CD4-positive, alpha-beta T cell treated with Interleukin-15 for 1 hour (primary cell): ENCODE measurements at places on chromosomes 3 and 15.

- no peak for DNase-seq
These were observed 32.0 kb upstream of the FURIN start for GRCh38 chr15:90836296-90836871.

DNA sequence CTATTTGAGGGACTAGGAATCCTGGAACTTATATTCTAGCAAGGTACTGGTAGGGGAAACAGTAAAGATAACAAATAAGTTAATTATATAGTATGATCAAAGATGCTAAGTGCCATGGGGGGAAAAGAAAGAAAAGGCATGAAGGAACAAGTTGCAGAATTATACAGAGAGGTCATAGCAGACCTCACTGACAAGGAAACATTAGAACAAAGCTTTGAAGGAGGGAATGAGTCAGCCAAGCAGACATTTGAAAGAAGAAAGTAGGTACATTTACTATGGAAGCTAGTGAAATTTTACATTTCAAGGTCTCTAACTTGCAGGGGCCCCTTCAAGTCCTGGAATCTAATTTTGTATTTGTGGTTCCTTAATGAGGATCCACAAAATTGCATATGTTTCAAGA lies 57.2 kb upstream of the TIPARP start:
- no peak for DNase-seq

- no peak for DNase-seq
These were observed 4.1 kb downstream of the LINS1 start for GRCh38 chr15:100597862-100598261.

DNA sequence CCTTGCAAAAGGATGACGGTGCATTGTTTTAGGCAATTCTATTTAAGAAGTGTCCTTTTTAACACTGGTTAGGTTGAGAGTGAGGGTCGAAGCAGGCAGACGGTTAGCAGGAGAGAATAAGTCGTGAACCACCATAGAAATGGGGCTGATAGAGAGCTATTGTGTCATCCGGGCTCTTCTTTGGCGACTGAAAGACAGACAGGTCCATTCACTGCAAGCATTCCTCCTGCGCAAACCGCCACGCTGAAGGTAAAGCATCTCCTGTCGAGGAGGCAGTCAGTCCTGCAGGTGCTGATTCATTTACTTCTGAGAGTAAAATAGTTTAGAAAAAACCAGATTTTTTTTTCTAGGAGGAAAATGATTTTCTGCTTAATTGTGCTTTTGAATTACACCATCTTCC lies 1002.8 kb upstream of the NR2F2 start:
- no peak for DNase-seq

- no peak for DNase-seq
These were observed 42.7 kb downstream of the TLNRD1 start for GRCh38 chr15:81043281-81043934.

GRCh38 chr15:71443538-71443937 lies 328.3 kb downstream of the THSD4 start:
- no peak for DNase-seq

DNA sequence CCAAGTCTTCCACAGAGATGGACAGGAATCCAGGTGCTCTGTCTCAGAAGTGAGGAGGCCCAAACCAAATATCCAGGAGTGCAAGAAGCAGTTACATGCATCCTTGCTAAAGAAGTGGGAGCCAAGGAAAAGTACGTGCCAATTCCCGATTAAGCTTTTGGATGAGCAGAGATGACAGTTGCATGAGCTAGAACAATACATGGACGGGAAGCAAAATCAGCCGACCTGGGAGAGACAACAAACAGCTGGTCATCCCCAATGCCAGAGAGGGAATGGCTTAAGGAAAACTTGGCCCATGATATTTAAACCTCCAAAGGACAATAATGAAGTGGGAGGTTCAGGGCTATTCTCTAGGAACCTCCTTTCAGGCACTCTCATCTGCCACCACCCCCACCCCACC lies 86.0 kb upstream of the ABHD17C start:
- no peak for DNase-seq

- DNase-seq, result no peak
These were observed 14.2 kb upstream of the ULK3 start for GRCh38 chr15:74857082-74857655.

GRCh38 chr15:77035584-77035983 lies 35.3 kb downstream of the TSPAN3 start:
- DNase-seq, result no peak

GRCh38 chr3:126491221-126492013 lies 15.7 kb upstream of the ZXDC start:
- no peak for DNase-seq

GRCh38 chr3:38163841-38164642 lies 1.3 kb upstream of the OXSR1 start:
- DNase-seq, result no peak

GRCh38 chr3:123399653-123400052 lies 49.2 kb downstream of the ADCY5 start:
- no peak for DNase-seq

DNA sequence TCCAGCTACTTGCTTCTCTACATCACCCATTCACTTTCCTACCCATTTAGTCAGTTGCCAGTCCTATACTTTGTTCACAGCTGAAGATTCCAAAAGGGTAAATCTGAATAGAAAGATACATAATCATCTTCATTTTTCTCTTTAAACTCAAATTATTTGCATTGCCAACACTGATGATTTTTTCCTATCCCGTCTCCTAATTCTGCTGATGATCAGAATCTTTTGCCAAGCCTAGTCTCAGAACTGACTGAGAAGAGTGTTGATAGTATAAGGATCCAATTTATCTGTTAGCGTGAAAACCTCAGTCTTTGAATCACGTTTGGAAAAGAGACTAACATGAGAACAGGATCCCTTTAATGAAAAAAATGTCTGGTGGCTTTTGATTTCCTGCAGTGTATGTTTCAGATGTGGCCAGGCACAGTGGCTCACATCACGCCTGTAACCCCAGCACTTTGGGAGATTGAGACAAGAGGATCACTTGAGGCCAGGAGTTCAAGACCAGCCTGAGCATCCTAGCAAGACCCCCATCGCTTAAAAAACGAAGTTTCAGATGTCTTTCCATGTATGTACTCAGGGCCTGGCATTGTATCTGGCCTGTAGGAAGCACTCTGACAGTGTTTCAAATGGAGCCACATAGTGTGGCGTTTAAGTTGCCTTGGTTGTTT lies 169.4 kb downstream of the KLHL25 start:
- no peak for DNase-seq

DNA sequence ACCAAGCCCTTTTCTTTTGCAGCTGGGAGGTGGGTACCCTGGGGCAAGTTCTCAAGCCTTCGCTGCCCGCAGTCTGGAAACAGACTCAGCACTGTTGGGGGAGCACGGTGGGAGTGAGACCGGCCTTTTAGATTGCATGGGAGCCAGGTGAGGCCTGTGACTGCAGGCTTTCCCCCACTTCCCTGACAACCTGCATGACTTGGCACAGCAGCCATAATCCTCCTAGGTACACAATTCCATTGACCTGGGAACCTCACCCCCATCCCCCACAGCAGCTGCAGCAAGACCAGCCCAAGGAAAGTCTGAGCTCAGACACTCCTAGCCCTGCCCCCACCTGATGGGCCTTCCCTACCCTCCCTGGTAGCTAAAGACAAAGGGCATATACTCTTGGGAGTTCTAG lies 52.2 kb upstream of the CCDC80 start:
- DNase-seq, result no peak

GRCh38 chr3:136950623-136951022 lies 7.2 kb upstream of the IL20RB start:
- no peak for DNase-seq

DNA sequence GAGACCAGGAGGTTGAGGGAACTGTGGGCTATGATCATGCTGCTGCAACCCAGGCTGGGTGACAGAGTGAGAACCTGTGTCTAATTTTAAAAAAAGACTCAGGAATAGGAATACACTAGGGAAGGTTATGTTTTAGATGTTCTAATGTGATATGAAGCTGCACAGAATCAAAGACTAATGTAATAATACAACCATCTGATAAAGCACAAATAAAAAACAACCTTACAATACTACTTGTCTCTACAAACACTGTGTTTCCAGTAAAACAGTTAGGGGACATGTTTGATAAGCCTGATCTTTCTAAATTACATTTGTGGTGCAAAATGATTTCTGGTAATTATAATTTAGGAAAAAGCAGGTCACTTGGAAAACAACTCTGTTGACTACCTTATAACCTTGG lies 56.7 kb downstream of the RBMS3 start:
- DNase-seq, result no peak

GRCh38 chr3:145719114-145719513 lies 441.9 kb downstream of the PLOD2 start:
- DNase-seq, result no peak

- no peak for DNase-seq
These were observed 27.3 kb downstream of the WNT5A start for GRCh38 chr3:55459838-55460237.

DNA sequence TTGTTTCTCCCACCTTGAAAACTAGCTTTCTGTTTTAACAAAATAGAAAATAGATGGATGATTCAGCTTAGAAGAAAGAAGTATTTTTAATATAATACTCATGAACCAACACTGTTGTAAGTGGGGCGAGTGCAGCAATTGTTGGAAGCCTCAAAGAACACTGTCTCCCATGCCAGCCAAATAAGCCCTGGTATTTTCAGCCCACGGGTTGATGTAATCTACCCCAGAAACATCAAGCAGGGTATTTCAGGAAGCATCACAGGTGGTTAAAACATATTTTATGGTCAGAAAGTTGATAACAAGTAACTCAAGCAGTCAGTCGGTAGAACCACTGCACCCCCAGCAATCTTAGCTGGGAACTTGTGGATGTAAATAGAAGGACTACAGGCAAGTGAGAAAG lies 115.9 kb downstream of the SV2B start:
- no peak for DNase-seq

- no peak for DNase-seq
These were observed 77.9 kb upstream of the SPRED1 start for GRCh38 chr15:38174691-38175090.

DNA sequence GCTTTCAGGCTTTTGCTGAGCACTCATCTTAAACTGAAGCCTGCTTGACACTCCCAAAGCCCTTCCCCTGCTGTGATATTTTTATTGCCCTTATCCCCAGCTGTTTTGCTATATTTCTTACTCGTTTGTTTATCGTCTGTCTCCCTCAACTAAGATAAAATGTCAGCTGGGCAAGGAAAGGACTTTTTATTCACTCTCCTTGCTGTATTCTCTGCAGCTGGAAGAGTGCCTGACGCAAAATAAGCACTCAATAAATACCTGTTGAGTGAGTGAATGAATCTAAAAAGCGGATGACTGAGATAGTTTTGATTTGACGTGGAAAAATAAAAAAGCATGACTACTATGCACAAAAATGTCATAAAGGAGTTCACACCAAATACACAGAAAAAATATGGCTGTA lies 84.8 kb upstream of the POMGNT2 start:
- DNase-seq, result no peak

GRCh38 chr3:25854214-25854613 lies 64.3 kb downstream of the OXSM start:
- no peak for DNase-seq

- DNase-seq, result no peak
These were observed 335.2 kb downstream of the C3orf38 start for GRCh38 chr3:88485001-88485400.

DNA sequence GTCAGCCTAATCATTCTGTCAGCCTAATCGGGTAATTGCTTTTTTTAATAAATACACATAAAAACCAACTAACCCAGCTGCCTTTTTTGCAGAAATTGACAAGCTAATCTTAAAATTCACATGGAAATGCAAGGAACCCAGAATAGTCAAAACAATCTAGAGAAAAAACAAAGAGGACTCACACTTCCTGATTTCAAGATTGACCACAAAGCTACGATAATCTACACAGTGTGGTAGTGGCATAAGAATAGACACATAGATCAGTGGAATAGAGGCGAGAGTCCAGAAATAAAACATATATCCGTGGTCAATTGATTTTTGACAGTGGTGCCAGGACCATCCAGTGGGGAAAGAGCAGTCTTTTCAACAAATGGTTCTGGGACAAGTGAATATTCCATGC lies 2.4 kb upstream of the C3orf20 start:
- no peak for DNase-seq

- DNase-seq, result no peak
These were observed 219.4 kb upstream of the GBE1 start for GRCh38 chr3:81980596-81981494.

- DNase-seq, result no peak
These were observed 11.4 kb downstream of the PRR20G start for GRCh38 chr3:127276396-127276795.

DNA sequence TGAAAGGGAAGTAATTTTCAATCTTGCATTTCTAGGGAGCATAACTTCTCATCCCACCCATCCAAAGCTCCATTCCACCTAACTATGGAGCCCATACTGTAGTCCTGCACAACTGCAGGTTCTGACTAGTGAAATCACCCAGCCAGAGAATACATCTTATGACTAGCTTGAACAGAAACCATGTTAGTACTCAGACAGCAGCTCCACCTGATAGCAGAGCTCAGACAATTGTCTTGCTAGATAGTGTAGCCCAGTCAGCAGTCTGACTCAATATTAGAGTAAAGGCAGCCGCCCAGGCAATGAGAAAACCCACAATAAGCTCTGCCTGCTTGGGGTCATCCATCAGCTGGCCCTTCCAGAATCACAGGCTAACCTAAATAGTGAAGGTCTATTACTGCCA lies 544.7 kb upstream of the GBE1 start:
- DNase-seq, result no peak

- peak; percentile 74 for DNase-seq
These were observed 489.8 kb upstream of the PROK2 start for GRCh38 chr3:72274493-72275330.

- no peak for DNase-seq
These were observed 4.4 kb upstream of the BAHD1 start for GRCh38 chr15:40436116-40436891.

- no peak for DNase-seq
These were observed 376.9 kb upstream of the ARPP21 start for GRCh38 chr3:35262406-35262805.
